ENCODE measurements at places on chromosomes 2 and 18.

GRCh38 chr18:73842795-73843394 lies 304.7 kb downstream of the FBXO15 start:
- no peak for DNase-seq

DNA sequence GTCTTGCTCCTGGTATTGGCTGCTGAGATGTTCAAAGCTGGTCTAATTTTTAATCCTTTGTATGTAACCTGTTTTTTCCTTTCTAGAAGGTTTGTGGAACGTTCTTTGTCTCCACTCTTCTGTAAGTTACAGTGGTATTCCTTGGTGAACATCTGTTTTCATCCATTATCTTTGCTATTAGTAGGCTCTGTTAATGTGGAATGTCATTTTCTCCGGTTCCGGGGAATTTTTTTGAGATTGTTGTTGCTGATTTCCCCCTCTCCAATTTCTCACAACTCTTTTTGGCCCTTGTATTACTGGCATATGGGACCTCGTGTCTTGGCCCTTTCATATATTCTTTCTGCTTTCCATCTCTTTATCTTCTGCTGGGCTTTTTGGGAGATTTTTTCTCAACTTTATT lies 63.4 kb downstream of the LCLAT1 start:
- no peak for DNase-seq

- DNase-seq, result no peak
These were observed 315.0 kb upstream of the SMIM21 start for GRCh38 chr18:75742516-75742915.

DNA sequence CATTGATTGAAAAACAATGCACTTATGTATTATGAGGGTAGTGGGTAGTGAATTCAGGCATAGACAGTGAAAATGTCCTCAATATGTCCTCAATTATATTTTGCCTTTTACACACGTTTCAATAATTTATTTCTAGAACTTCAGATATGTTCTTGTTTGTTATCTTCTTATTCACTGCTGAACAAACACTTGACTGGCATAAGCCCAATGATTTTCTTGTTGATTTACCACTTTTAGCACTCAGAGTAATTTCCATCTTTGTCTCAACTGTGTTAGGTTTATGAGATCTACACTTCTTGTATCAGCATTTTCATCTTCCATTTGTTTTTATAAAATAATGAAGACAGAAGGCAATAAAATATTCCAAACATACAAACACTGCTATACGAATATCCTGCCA lies 61.8 kb upstream of the DCC start:
- no peak for DNase-seq

DNA sequence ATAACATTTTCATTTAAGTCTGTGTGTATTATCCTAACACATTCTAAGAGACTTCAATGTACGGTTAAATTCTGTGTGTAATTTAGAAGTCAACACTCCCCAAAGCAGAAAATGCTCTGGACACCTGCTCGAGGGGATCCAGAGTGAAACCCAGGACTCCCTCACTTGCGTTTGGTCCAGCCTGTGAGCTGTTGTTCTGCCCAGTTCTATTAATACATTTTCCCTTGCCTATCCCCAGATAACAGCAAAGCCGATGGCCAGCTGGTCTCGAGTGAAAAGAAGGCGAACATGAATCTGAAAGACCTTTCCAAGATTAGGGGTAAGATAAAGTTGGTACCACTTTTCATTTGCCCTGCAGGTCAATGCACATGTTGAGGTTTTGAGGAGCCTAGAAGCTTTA lies 31.0 kb upstream of the SP100 start:
- DNase-seq, result no peak

DNA sequence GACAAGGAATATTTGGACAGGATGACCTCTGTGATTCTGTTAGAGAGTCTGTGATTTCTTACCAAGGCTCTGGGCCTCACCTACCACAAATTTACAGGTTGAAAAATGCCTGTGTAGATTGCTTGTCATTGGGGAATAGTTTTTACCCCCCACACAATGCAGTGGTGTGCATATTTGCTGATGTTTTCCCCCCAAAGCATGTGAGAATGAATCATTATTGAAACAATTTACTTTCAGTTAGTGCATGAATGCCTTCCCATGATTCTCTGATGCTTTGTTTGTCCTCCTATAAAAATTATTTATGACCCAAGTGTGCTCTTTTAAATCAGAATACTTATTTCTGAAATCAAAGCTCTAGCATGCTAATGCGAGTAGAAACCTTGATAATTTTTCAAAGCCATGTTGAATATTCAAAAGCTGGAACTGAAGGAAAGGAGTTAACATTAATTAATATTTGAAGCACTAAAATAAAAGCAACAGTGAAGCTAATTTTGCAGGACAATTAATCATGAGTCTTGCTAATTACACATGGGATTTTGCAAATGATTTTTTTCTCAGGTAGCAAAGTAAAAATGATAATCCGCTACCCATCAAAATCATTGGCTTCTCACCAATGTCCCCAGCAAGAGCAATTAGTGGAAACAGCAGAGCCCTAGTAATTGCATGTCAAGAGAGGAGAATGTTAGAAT lies 361.2 kb upstream of the HNRNPA3 start:
- DNase-seq, result no peak

DNA sequence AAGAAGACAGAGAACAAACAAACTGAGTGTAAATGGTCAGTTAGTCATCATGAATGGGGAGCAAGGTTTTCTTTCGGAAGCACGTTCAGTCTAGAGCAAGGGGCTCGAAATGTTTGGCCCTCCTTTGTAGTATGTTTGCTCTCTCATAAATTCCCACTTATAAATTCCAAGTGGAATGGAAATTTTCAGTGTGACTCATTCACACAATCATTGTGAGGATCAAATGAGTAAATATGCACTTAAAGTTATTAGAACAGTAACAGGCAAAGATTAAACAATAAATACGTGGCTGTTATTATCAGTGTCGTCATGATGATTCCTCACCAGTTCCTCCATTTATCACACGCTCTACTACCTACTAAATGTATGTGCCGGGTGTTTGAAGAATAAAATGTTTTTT lies 10.5 kb downstream of the CNGA3 start:
- DNase-seq, result no peak

DNA sequence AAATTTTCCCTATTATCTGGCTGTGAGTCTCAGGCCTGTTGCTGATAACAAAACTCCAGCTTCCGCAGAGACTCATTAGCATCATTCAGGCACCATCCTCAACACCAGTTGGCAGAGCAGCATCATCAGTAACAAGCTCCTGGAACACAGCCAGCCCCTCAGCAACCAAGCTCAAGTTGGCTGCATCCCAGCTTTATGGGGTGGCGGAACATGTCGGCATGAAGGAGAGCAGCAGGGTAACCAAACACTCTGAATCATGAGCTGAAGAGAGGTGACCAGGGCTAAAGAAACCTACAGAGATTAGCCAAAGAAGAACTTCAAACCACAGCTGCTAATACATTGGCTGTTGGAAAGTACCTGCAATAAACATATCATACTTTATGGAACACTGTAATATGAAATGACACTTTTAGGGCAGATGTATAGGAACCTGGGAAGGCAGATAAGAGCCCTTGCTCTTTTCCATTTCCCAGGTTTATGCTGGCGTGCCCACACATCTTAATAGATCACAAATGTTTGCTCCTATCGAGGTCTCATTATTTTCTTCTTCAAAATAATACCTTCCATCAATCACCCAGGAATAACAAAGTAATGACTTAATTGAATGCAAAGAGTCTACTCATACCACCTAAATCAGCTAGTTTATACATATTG lies 63.8 kb downstream of the PDE11A start:
- no peak for DNase-seq

DNA sequence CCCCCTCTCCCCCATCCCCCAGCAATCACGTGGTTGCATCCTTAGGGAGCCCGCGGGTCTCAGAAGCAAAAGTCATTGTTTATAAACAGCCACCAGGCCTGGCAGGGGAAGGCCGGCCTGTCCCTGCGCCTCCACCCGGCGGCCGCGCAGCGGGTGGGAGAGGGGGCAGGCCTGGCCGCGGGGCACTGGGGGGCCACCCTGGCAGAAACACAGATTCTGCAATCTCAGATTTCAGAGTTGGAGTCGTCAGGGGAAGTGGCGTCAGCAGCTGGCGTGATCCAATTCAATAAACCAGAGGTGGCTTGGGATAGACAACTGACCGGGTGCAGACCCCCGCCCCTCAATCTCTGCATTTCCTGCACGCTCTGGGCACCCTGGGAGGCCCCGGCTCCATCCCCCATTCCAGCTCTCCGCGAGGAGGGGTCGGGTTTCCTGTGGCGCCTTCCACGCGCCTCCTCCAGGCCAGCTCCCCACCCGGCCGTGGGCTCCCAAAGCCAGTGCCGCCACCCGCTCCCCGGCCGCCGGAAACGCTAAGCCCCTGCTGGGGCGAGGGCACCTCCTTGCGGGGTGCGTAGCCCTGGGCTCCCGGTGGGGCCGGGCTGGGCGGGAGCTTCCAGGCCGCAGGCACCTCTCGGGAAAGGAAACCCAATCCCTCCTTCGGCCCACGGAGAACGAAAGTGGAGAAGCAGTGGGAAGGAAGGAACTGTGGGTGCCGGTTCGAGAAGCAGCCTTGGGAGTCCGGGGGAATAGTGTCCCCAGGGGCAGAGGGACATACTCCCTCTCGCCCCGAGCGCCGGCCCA lies 1.1 kb downstream of the BIN1 start:
- no peak for DNase-seq

DNA sequence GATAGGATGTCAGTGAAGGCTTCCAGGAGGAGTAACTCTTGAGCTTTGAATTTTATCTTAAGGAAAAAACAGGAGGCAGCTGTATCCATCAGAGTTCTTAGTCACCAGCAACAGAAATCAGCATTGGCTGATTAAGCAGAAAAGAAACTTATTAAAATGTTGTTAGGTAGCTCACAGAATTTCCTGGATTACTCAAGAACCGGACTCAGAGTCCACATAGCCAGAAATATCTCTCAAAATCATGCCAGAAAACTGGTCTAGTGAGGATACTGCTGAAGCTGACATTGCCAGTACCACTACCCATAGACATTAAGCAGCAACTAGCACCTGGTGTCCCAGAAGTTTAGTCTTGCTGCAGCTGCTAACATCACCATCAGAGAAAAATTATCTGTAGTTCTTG lies 10.1 kb upstream of the AFTPH start:
- no peak for DNase-seq

DNA sequence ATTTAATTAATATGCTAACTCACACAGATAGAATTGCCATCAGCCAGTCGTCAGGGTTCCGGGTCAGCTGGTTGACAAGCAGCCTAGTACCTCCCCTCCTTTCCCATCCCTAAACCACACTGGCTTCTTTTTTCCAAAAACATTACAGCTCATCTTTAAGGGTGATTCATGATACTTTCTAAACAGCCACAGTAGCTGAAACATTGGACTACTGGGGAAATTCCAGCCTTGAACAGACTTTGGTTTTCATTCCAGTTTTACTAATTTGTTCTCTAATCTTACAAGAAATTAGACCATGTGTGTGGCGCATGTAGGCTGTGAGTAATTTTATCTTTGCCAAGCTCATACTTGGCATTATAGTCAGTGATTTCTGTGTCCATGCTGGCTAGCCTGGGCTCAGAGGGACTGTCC lies 110.8 kb downstream of the FMNL2 start:
- DNase-seq, result no peak

- no peak for DNase-seq
These were observed 429.1 kb downstream of the RNF144A start for GRCh38 chr2:7346336-7346735.

- DNase-seq, result no peak
These were observed 266.2 kb downstream of the FIGN start for GRCh38 chr2:163469561-163469962.
